ENCODE measurements at places on chromosomes 12 and 14.

DNA sequence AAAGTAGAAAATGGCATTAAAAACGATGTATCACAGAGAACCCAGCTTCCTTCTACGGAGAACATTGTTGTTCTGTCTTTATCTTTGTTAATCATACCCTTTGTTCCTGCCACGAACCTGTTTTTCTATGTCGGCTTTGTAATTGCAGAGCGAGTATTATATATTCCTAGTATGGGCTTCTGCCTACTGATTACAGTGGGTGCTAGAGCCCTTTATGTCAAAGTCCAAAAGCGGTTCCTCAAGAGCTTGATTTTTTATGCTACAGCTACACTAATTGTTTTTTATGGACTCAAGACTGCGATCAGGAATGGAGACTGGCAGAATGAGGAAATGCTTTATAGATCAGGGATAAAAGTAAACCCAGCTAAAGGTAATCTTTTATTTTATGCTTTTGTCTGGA, 209.6 kb downstream of the TMTC2 start:
- DNase-seq = no peak

- DNase-seq = no peak
Observed at GRCh38 chr12:84508851-84509260, 403.7 kb downstream of the SLC6A15 start.

GRCh38 chr12:46667551-46667950, 158.2 kb downstream of the SLC38A4 start:
- DNase-seq = no peak

GRCh38 chr12:103696101-103696500, 109.0 kb downstream of the STAB2 start:
- DNase-seq = no peak

DNA sequence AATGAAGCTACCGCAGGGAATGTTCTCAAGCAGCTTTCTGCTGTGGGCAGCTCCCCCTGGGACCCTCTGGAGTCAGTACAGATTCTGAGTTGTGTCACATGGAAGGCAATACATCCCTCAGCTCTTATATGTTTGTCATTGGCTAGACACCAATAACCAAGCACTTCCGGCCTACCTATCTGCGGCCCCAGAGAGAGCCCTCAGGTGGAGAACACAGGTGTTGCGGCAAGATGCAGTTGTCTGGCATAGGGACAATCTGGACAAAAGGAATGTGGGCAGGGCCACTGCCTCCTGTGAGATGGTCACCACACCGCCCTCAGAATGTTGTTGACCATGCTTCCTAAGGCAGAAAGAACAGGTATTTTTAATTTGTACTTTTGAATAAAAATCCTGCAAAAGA, 118.7 kb downstream of the BRMS1L start:
- no peak for DNase-seq

- DNase-seq = no peak
Observed at GRCh38 chr12:64187370-64187769, 34.7 kb downstream of the KICS2 start.

DNA sequence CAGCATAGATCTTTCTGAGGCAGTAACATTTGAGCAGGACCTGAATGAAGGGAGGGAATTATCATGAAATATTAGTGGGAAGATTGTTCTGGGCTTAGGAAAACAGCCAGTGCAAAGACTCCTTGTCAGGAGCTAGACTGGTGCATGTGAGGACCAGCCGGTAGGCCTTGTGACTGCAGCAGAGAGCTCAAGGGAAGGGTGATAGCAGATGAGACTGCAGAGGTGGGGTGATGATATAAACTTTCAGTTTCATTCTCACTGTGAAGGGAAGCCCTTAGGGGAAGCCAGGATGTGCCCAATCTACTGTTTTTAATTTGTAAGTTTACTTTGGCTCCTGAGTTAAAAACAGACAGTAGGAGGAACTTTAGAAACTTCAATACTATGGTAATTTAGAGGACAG, 12.4 kb downstream of the IL22 start:
- DNase-seq = peak; percentile 25

- DNase-seq = no peak
Observed at GRCh38 chr12:75632442-75632841, 121.0 kb upstream of the KRR1 start.

- no peak for DNase-seq
Observed at GRCh38 chr14:95408731-95409476, 89.2 kb upstream of the CLMN start.

GRCh38 chr14:50036211-50036610, 80.2 kb downstream of the VCPKMT start:
- no peak for DNase-seq

- no peak for DNase-seq
Observed at GRCh38 chr14:72499746-72500145, 394.2 kb downstream of the DPF3 start.

DNA sequence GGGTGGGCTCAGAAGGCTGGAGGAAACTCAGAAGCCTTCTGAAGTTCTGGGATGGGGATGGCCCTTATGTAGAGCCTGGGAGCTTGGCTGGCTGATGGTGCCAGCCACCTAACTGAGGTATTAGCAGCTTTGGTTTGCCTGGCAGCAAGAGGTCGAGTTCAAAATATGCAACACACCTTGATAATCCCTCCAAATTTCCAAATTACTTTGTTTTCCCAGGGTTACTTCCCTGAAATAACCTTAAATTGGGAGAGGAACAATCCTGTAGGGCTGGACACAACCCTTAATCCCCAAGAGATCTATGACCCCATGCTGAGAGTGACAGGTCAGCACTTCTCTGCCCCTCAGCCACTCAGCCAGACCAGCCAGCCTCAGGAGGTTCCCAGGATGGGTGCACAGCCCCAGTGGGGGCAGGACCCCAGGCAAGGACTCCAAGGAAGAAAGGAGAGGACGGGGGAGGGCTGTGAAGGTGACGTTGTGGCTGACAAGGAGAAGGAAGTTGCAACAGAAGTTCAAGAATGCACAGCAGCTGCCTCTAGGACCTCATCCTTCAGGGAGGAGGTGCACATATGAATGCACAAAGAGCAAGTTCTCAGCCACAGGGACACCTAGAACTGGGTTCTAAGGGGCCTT, 18.6 kb upstream of the KRT77 start:
- DNase-seq = no peak

GRCh38 chr12:119340578-119340977, 6.0 kb downstream of the CCDC60 start:
- no peak for DNase-seq

GRCh38 chr12:98222135-98222534, 293.3 kb upstream of the TMPO start:
- DNase-seq = no peak

DNA sequence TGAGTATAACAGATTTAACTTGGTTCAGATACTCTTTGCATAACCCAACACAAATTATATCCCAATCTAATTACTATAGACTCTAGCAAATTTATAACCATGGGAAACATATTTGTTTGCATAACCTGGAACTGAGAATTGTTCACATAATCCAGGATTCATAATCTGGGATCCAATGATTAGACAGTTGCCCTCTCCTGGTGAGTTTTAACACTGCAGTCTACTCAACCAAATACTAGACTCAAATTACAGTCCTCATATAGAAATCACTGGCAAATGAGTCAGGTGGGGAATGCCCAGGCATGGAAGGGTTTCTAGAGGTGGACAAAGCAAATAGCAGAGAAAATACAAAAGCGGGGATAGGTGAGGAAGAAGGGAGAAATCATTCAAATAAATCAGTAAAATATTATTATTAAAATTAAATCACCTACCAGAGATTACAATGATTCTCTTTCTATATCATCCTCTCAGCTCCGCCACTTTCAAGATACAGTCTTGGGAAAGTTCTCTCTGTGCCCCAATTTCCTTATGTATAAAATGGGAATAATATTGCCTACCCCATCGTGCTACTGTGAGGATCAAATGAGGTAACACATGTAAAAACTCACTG, 9.4 kb downstream of the GCH1 start:
- DNase-seq = no peak

- no peak for DNase-seq
Observed at GRCh38 chr12:30092983-30093617, 309.4 kb upstream of the TMTC1 start.

GRCh38 chr12:104578453-104578852, 121.7 kb downstream of the CHST11 start:
- DNase-seq = peak; percentile 43

- DNase-seq = no peak
Observed at GRCh38 chr12:16523284-16523950, 82.5 kb downstream of the LMO3 start.

GRCh38 chr12:69468237-69469026, 1.8 kb upstream of the FRS2 start:
- DNase-seq = peak; percentile 4

- DNase-seq = no peak
Observed at GRCh38 chr14:96345669-96346068, 17.5 kb downstream of the ATG2B start.

DNA sequence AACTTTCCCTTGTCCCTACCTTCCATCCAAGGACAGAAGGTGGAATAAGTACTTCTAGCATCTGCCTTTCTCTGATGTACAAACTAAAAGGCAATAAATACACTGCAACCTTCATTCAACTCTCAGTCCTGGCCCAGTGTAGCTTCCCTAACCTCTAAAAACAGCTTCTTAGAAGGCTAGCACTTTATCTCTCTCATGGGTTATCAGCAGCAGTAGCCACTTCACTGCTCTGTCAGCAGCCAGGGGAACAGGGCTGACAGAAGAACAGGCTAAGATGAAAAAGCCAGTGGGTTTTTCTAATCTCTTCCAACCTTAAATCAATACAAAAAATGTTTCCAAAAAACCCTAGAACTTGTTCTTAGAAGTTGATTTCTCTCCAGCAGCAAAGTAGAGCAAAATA, 13.2 kb downstream of the BAZ2A start:
- no peak for DNase-seq

DNA sequence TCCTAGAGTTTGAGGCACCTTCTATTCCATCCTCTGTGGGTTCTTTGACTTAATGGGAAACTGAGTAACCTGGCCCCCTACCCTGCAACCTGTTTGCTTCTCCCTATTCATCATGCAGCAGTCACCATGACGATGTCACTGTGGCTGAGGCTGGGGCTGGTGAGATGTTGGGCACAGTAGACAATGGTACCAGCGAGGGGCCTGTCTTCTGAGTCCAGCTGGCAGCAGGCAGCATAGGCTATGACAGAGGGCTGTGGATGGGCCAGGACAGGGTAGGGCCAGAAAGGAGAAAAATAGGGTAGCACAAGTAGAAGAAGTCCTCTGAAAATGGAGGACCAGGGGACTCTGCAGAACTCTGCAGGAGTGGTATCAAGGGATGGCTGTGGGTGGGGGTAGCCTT, 2.0 kb downstream of the CIROP start:
- no peak for DNase-seq

DNA sequence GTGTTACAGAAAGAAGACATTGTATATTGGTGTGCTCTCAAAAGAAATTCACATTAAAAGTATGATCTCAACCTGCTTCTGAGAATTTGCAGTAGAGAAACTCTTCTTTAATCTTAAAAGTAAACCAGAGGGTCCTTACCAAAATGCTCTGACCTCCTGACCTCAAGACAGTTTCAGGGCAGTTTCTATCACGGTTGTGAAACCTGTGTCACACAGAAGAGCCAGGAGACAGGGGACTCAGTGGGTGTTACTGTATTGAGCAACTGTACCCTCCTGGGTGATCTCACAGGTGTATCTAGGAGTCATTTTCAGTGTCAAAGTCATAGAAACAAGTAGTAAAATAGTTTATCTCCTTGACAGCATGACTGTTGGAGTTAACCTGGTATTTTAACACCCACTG, 178.0 kb downstream of the GRIP1 start:
- peak; percentile 2 for DNase-seq

- no peak for DNase-seq
Observed at GRCh38 chr14:85301506-85301905, 228.4 kb upstream of the FLRT2 start.

DNA sequence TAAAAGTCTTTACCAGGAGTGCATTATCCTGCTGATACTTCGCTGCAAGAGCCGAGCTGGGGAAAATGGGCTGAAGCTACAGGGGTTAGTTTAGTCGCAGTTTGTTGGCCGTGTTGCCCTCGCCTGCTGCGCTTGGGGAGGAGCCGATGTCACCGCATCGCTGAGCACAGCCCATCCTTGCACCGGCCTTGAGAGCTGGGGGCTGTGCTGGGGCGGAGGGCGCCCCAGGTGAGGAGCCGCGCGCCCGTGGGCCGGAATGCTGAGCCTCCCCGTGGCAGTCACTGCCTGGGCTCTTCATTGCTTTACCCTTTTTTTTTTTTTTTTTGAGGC, 50.0 kb downstream of the ADGRD1 start:
- no peak for DNase-seq

DNA sequence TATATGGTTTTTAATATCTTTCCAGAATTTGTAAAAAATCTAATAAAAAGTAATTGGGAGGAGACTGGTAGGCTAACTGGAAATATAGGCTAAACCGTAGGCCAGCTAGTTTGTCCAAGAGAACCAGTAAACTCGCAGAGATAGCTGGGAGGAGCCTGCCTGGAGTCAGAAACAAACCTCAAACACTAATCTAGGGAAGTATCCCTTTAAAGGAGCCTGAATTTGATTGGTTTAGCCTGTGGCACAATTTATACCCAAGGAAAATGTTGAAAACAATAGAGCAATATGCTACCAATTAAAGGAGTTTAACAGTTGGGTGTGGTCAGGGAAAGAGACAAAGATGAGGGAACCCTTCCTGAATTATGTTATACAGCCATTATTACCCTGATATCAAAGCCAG, 109.6 kb downstream of the EML5 start:
- DNase-seq = no peak

GRCh38 chr12:62915204-62915529, 19.8 kb downstream of the PPM1H start:
- no peak for DNase-seq

GRCh38 chr14:32545095-32545494, 216.0 kb downstream of the AKAP6 start:
- no peak for DNase-seq

- DNase-seq = no peak
Observed at GRCh38 chr14:34538871-34539406, 562 bp downstream of the EAPP start.

GRCh38 chr12:116172224-116172849, 105.2 kb downstream of the MED13L start:
- DNase-seq = no peak

DNA sequence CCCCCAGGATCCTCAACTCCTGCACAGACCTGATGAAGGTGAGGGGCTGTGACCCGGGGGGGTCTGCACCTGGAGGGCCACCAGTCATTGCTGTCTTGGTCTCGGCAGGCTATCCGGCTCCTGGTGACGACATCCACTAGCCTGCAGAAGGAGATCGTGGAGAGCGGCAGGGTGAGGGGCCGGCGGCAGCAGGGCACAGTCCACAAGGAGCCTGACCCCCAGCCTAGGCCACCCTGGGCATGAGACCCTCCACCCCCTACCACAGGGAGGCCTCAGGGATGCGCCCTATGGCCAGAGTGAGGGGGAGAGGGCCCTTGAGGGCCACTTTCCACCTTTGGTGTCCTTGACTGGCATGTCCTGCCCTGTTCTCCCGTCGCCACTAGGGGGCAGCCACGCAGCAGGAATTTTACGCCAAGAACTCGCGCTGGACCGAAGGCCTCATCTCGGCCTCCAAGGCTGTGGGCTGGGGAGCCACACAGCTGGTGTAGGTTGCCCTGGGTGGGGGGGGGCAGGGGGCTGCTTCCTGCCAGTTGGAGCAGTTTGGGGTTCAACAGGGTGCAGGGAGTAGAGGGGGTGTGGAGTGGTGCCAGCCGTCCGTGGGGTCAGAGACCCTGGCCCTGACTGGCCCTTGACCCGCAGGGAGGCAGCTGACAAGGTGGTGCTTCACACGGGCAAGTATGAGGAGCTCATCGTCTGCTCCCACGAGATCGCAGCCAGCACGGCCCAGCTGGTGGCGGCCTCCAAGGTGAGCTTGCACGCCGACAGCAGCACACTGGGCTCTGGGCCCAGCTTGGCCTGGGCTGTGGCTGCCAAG, 25.0 kb downstream of the HIP1R start:
- peak; percentile 77 for DNase-seq

- no peak for DNase-seq
Observed at GRCh38 chr14:29671034-29671433, 256.6 kb downstream of the PRKD1 start.
